Activated T-helper 17 cell treated with anti-CD3 and anti-CD28 coated beads, Interleukin-2, amount 50 U/mL, for 72 hours (primary cell): ENCODE measurements at places on chromosomes 5 and 9. TPM values are rescaled to one million over a fixed set of nuclear protein-coding genes. Genes with fewer than 3 reads are reported as not detected.

DBH gene
- not detected for total RNA-seq

OR1Q1 gene
- not detected for total RNA-seq

REXO4 gene
- 26.1 TPM for total RNA-seq

RNF130 gene
- total RNA-seq = 9.0 TPM

GRCh38 chr5:79837761-79838551 lies 148.3 kb downstream of the CMYA5 start:
- ATAC-seq = no peak

OR13D1 gene
- not detected for total RNA-seq

F2RL2 gene
- total RNA-seq = 1.1 TPM

DNA sequence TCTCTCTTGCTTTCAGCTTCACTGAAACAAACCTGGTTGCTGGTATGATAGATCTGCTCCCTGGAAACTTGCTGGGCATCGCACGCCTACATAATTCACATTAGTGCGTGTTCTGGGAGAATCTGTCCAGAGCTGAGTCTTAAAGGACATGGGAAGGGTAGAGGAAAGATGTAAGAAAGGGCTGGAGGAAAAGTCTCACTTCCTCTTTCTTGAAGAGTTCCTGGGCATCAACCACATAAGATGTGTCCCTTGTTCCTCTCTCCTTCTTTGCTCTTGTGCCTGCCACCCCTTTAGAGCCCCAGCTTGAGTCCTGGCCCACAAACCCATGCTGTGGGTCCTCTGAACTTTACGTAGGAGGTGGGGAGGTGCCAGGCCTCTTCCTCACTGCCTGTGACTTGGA lies 205.3 kb upstream of the PANK3 start:
- no peak for ATAC-seq

DNA sequence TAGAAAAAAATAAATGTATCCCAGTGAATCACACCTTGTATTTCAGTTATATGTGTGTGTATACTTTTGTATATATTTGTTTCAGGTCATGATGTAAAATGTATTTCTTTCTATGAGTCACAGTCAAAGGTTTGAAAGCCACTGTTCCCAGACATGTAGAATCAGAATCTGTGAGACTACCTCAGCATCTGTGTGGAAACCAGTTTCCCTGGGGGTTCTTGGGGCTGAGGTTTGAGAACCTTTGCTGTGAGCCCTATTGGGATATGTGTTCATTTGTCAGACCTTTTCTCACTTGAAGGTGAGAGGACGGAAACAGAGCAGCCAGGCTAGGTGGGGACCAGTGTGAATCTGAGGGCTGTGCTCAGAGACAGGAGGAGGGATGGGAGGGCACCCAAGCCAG lies 78.7 kb upstream of the SAP30L start:
- peak; percentile 82 for ATAC-seq

GRCh38 chr9:18368206-18368605 lies 105.7 kb upstream of the ADAMTSL1 start:
- ATAC-seq = no peak

TMEM174 gene
- not detected for total RNA-seq

DNA sequence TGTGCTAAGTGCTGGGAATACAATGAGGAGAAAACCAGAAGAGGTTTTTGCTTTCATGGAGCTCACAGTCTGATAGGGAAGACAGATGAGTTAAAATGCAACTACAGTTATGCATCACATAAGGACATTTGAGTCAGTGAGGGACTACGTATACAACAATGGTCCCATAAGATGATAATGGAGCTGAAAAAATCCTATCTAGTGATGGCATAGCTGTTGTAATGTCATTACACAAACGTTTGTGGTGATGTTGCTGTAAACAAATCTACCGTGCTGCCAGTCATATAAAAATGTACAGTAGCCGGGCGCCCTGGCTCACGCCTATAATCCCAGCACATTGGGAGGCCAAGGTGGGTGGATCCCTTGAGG lies 110.1 kb upstream of the RAD23B start:
- ATAC-seq = peak; percentile 63

DNA sequence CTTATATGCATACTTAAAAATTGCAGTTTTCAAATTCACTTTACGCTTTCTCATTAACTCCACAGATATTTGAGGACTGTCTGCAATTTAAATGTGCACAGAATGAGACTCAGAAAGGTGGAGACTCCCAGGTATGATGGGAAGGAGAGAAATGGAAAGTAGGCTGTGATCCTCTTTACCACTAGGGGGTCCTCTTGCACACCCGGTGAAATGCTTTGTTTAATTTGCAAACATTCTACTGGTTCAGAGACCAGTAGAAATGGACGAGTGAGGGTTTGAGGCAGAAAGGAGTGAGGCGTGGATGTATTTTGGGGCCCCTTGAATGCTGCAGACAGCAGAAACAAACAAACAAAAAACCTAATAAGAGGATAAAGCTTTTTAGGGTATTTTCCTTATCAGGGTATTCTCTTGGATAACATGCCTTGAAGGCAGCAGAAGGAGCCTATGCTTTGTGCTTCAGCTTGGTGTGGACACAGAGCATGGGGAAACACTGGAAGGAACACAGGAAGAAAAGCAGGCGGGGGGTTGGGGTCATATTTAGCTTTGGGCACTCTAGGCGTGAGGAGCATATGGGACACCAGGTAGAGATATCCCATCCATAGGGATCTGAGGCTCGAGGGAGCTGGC lies 410.1 kb downstream of the DMRT2 start:
- no peak for ATAC-seq

DNA sequence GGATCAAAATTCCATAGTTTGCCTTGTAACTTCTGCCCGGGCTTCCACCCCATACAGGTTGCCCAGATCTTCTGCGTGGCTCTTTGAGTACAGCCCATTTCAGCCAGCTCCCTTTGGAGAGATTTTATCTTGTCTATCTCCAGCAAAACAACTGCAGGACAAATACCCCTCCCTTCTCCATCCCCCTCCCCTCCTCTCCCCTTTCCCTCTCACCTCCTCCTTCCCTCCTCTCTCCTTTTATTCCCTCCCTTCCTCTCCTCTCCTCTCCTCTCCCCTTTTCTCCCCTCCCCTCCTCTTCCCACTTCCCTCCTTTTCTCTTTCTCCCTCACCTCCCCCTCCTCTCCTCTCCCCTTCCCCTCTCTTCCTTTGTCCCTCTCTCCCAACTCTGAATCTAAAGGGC lies 58.2 kb downstream of the COL15A1 start:
- no peak for ATAC-seq

GRCh38 chr9:126461608-126462007 lies 135.0 kb downstream of the MVB12B start:
- no peak for ATAC-seq

PTGES gene
- total RNA-seq = not detected

FAM114A2 gene
- total RNA-seq = 25.0 TPM

DNA sequence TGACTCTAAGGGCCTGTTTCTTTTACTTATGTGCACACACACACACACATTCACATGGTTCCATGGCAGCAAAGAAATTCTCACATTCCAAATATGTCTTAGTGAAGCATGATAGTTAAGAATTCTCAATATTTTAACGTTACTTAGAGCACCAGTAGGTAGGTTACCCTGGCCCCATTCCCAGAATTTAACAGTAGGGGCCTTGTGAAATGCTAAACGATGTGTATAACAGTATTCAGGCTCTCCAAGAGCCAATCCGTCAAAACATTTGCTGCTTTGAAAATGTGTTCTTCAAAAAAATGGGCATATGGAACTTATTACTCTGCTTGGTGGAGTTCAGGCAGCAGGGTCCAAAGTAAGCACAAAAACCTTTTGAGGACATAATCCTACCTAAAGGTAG lies 93.7 kb upstream of the DAB2 start:
- no peak for ATAC-seq

GDNF gene
- not detected for total RNA-seq

DNA sequence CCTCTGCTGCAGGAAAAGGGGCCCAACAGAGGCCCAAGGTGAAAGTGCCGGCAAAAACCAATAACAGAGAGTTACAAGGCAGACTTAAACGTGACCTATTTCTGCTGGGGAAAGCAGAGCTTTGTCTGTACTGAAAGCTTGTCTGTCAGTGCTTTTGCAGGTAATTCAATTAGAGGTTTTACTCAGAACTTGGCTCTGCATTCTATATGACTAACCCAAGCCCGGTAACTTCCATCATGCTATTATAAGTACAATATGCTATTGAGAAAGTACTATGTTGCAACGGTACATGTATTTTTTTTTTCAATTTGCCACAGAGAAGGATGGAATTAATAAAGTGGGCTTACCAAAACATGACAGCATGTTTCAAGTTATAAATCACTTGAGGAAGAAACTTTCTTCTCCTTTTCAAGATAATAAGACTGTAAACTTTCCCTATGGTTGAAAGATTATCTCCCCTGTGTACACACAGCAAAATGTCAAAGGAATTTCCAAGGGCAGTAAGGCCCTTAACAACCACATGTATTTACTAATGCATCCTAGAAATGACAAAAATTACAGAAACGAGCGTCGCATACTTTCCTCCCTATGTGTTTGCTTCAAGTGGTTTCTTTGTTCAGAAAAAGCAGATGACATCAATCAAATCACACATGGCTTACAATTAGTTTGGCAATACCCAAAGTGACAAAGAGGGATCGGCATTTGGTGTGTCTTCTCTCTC lies 282.4 kb downstream of the EFNA5 start:
- ATAC-seq = peak; percentile 83

SLC34A3 gene
- total RNA-seq = not detected

GRCh38 chr9:92001244-92001643 lies 51.2 kb upstream of the ROR2 start:
- ATAC-seq = no peak

OR1B1 gene
- total RNA-seq = 0.26 TPM

DNA sequence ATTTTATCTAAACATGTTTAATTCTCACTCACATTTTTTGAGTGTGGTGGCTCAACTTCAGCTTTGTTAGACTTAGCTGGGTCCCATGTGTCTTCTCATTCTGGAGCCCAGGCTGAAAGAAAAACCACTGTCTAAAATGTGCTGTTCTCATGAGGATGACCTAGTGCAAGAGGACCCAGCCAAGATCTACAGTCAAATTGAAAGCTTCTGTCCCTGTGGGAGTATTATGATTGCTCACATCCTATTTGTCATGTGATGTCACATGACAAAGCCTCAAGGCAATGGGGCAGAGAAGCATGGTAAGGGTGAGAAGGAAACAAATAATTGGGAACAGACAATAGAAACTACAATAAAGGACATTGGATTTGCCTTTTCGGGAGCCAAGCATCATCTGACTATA lies 113.4 kb upstream of the ASTN2 start:
- ATAC-seq = no peak

- no peak for ATAC-seq
Measured at GRCh38 chr9:7300484-7300883, 499.1 kb downstream of the DMAC1 start.

DNA sequence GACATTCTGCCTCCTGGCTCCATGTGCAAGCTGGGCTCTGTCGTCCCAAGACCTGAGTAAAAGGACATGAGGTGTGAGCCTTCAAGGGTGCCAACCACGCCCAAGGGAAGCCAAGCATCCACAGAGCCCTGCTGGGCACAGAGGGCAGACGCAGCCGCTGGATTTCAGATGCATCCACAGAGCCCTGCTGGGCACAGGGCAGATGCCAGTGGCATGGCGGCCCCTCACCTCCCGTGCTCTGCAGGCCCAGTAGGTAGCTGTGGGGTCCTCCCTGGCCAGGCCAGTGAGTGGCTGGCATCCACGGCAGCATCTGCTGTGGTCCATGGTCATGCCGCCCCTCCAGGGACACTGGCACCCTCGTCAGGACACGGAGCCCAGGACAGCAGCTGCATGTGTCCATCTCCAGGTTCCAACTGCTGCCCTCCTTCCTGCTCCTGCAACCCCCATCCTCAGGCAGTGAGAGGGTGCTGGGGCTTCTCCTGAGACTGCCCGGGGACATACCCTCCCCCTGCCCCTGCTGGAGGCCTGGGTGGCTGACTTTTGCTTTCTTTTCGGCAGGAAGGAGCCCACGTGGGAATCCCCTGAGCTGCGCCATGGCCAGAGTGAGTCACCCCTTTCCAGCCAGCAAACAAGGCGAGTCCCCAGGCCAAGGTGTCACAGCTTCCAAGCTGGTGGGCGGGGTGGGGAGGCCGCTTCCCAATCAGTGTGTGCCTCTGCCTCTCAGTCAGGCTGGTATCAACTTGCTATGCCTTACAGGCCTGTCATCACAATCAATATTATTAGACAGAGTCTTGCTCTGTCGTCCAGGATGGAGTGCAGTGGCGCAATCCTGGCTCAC lies 4.0 kb upstream of the TRAF2 start:
- ATAC-seq = peak; percentile 66

- ATAC-seq = no peak
Measured at GRCh38 chr5:145245354-145245753, 589.8 kb downstream of the PRELID2 start.
